ENCODE measurements at places on chromosomes 6 and 20.

DNA sequence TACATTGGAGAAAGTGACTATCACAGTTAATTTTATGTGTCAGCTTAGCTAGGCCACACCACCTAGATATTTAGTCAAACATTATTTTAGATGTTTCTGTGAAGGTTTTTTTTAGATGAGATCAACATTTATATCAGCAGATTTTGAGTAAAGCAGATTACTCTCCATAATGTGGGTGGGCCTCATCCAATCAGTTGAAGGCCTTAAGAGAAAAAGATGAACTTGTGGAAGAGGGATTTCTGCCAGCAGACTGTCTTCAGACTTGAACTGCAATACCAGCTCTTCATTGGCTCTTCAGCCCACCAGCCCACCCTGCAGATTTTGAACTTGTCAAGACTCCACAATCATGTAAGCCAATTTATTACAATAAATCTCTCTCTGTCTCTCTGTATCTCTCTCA lies 25.1 kb upstream of the FBXO30 start:
- no peak for DNase-seq

DNA sequence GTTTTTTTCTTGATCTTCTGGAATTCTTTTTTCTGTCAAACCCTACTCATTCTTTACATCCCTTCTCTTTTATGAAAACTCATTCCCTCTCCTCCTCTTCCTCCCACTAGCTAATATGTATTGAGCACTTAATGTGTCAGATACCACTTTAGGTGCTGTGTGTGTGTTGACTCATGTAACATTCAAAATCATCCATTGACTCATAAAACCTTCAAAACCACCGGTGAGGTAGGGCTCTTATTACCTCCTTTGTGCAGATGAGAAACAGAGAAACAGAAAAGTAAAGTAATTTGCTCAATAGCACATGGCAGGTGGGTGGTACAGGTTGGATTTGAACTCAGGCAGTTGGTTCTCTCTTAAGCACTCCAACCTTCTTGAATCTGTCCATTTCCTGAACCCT lies 136.3 kb upstream of the NEDD9 start:
- DNase-seq = no peak

- DNase-seq = no peak
Measured at GRCh38 chr6:167793421-167793820, 33.3 kb upstream of the AFDN start.

DNA sequence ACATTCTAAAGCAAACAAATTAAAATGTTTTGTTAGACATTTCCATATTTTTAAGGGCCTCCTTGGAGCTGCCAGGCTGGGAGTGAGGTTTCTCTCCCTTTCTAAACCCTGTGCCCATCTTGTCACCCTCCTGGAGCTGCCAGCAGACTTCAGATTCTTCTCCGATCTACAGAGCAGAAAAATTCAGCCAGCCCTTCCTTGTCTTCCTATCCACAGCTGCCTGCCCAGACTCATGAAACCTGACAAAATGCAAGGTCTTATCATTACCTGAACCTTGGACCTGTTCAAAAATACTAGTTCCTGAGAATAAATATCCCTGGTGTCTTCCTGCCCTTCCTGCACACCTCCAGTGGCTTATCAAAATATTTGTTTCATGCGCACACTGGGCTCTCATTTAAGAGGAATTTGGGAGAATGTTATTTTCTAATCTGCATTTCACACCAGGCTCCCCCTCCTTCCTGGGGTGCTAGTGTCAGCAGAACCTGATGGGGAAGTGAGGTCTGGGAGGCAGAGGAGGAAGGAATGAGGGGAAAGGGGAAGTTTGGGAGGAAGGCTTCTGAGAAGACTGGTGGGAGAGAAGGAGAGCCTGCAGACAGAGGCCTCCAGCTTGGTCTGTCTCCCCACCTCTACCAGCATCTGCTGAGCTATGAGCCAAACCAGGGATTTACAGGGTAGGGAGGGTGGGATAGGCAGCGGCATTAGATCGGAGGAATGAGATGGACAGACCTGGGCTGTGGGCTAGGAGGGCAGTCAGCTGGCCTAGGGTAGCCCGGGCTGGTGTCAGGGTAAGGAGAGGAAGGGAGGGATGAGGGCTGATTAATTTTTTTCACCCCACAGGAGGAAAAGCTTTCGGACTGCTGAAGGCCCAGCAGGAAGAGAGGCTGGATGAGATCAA lies at the start of gene AIF1:
Gene AIF1, plus strand, starts transcription at position 551 of the 895 bp plus-strand sequence. Its CDS starts 96 bp downstream, at position 647.
- peak; percentile 55 for DNase-seq

DNA sequence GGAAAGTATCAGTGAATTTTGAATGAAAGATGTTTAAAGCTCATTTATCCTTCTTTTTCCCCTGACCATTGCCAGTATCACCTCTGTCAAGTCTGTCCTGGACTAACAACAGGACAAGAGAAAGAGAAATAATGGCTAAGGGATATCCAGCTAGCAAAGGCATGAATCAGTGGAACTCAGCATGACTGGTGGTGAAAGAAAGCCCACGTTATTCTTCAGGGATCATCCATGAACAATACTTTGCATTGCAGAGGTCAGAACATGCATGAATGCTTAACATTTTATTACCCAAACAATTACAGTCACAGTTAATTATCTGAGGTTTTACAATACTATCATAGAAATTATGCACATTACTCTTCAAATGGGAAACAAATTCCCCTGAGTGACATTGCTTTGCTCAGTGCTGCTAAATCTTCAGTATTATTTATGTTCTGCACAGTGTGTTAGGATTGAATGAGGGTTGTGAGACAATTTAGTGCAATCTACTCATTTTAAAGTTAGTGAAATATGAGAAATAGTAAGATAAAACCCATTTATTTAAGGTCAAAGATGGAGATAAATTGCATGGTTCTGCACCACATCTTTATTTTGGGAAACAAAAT lies 350.7 kb downstream of the KHDRBS2 start:
- DNase-seq = no peak

DNA sequence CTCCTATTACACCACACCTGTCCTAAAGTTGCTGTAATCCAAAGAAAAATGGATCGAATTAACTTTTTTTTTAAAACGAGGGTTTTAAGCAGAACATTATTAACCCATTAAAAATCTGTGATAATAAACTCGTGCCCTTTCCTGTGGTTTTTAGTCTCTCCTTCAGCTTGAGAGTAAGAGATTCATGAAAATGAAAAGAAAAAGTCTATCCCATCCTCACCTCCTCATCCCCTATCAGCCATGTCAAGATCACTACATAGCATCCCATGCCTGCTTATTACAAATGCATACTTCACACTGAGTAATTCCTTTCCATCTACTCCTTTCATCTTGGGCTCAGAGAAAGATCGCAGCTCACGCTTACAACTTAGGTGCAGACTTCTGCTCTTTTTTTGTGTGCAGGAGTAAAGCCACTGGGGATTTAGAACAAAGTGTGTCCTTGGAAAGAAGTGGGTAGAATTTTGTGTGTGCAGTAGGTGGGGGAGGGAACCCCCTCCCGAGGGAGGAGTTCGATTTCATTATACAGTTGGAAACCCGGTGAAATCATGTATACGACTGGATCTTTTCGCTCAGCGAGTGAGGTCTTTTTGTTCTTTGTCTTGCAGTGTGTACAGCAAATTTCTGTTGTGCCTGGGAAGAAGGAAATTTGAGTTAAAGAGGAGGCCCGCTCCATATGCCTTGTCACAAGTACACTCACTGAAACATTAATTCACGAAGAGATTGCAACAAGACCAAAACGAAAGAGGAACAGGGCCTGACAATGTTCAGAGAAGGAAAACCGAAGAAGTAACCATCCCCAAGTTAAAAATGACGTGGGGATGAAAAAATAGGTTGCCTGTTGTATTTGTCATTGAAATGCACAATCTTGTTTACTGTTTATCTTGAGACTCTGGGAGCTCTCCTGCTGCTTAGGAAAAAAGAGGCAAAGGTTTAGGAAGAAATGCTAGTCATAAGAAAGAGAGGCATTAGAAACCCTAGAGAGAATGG lies 146.5 kb upstream of the ZNF217 start:
- no peak for DNase-seq

- no peak for DNase-seq
Measured at GRCh38 chr6:161684731-161685475, 411.0 kb upstream of the AGPAT4 start.

GRCh38 chr6:150494241-150494640 lies 105.4 kb upstream of the PLEKHG1 start:
- DNase-seq = no peak

DNA sequence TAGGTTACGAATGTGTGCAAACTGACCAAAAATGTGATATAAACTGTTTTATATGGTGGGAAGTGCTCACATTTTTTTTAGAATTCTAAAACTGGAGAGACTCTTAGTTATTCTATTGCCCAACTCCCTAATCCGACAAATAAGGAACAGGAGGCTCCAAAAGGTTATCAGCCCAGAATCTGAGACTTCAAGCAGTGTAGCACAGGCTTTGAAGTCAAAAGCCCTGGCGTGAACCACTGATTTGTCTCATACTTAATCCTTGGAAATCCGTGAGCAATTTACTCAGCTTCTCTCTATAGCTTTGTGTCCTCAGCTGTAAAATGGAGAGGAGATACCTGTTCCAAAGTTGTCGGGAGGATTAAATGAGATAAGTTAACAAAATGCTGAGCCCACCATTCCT lies 368.8 kb upstream of the SASH1 start:
- DNase-seq = no peak

DNA sequence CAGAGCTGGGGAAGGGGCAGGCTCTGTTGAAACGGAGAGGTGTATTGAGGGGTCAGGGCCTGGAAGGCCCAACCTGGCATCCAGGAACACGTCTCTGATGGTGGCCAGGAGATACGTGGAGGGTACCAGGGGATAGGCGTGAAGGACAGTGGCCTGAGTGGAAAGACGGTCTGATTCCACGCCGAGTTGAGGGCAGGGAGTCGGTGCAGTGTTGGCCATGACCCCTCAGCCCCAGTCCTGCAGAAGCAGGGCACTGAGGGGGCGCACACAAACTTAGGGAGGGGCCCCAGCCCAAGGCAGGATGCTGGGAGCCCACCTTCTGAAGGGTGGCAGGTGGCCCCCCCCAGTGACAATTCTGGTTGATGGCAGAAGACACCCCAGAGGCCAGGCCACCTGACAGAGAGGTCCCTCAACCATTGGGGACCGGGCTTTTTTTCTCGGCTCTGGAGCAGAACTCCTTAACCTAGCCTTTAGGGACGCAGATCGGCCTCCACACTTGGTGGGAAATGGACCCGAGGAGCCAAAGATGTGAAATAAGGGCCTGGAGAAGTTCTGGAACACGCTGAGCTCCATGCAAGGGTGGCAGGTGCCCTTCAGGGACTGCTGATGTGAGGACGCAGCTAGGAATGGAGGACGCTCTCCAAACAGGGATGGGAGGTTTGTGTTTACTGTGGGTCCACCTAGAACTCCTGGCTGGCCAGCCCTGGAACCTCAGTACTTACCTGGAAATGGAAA lies 91.0 kb downstream of the TMEM242 start:
- no peak for DNase-seq

GRCh38 chr6:168349718-168350210 lies 30.2 kb upstream of the DACT2 start:
- no peak for DNase-seq

GRCh38 chr6:127195833-127196232 lies 70.8 kb upstream of the RNF146 start:
- DNase-seq = no peak

- no peak for DNase-seq
Measured at GRCh38 chr6:15207923-15208322, 37.9 kb upstream of the JARID2 start.

GRCh38 chr6:76694795-76695194 lies 622.3 kb upstream of the IMPG1 start:
- DNase-seq = no peak

DNA sequence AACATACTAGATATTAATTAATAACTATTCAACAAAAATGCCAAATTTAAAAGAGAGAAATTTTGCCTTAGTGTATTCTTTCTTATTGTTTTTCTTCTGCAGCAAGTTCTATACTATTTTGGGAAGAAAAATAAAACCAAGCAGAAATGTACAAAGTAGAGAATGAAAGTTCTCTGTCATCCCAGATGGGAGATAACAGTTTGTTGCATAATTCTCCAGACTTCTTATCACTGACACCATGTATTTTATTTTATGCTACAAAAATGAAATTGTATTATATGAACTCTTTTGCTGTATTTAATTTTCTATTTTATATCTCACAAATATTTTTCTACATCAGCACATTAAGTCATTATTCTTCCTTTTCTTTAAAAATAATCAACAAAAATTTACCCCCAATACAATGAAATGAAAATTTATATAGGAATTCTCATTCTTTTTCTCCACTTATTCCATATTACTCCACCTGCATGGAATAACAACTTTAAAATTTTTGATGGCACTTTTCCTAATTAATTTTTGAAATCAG lies 18.2 kb downstream of the TMEM244 start:
- DNase-seq = no peak

DNA sequence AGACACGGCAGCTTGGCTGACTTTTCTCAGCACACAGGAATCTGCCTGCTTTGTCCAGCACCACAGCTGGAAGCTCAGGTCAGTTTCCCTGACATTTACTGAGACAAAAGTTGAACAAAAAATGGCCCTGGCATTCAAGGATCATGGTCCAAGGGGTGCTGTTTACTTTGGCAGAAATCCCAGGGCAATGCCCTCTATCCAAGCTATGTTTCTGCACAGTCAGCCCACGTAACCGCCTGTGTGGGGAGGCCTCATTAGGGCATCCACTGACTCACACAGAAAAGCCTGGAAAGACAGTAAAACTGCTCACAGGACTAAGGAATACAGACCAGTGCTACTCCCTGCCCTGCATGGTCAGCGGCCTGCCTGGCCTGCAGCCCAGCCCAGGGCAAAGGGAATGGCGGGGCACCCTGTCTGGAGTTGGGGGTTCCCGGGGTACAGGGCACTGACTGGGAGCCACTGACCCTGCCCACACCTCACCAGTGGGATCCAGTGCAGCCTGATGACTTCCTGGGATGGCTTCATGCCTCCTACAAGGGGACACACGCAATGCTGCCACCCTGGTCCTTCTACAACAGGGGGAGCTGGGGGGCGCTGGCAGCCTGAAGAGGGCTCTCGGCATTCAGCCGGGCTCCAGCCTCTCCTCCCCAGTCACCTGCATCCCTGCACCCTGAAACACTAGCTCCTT lies 77.1 kb downstream of the NINL start:
- DNase-seq = no peak
